Aorta (tissue), 5 donors: ENCODE measurements at places on chromosomes 6 and 20. TPM values are rescaled to one million over a fixed set of nuclear protein-coding genes. Genes with fewer than 3 reads are reported as not detected.

PMEPA1 gene
- 167 TPM for total RNA-seq

DNA sequence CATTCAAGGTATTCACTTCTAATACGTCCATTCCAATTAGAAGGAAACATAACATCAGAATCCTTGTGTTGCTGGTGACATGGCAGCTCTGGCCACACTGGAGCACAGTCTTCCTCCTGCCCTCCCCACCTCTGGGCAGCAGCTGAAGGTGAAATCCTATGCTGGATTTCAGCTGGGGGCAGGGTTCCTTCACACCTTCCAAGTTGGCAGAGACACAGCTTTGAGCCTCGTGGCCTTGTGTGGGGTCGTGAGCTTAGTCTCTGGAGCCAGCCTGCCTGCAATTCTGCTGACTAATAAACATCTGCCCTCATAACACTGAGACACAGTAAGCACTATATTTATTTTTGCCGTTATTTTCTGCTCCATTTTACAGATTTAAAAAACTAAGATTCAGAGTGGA lies 218.9 kb upstream of the RIN2 start:
- no peak for DNase-seq
- no peak overlapping the region for H3K27ac ChIP-seq
- no peak overlapping the region for H3K4me3 ChIP-seq
- H3K27me3 ChIP-seq, result no peaks in the 10 kb centered on the region
- H3K36me3 ChIP-seq, result no peaks in the 10 kb centered on the region
- no peaks in the 10 kb centered on the region for H3K4me1 ChIP-seq

GRCh38 chr20:44516491-44516890 lies 5.4 kb downstream of the SERINC3 start:
- no peak for DNase-seq
- H3K4me3 ChIP-seq, result no peak overlapping the region
- H3K36me3 ChIP-seq, result peaks cover 2% of the 10 kb centered on the region
- no peaks in the 10 kb centered on the region for H3K27me3 ChIP-seq

GRCh38 chr6:11486051-11486450 lies 51.5 kb upstream of the TMEM170B start:
- H3K4me1 ChIP-seq, result no peaks in the 10 kb centered on the region
- H3K27me3 ChIP-seq, result no peaks in the 10 kb centered on the region
- H3K27ac ChIP-seq, result no peak overlapping the region
- DNase-seq, result no peak

DNA sequence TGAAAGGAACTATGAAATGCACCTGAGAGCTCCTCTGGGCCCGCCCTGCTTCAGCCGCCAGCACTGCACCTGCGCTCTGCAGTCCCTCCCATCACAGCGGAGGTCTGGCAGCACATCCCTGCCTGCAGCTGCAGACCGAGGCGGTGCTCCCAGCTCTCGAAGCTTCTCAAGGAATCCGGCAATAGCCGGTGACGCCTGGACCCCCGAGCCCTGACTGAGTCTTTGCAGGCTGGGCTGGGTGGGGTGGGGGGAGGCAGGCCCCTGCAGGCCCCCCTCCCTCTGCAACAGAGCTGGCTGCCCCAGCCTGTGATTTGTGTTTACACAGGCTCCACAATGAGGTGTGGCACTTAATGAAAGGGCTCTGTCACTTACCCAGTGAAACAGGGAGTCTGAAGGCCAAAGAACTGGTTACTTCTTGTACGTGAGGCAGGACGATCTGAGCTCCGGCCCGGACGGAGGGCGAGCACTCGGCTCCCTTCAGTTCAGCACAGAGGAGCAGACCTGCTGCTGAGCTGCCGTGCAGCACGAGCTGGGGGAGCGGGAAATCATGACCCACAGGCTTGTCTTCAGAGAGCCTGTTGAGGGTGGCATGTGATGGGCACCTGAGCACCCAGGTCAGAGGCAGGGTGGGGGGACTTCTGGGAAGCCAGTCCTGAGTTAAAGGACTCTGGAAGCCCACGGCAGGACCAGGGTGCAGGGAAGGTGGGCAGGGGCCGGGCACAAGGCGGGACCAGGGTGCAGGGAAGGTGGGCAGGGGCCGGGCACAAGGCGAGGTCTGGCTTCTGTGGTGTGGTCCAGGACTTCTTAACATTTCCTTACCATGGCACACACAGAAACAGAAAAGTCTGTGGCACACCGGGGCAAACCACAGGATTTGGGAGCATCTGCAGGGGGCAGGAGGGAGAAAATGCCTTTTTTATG lies 192.3 kb upstream of the THBS2 start:
- peaks cover 1% of the 10 kb centered on the region for H3K36me3 ChIP-seq
- no peak overlapping the region for H3K4me3 ChIP-seq
- no peaks in the 10 kb centered on the region for H3K27me3 ChIP-seq
- no peaks in the 10 kb centered on the region for H3K4me1 ChIP-seq

GRCh38 chr20:2698912-2699311 lies 6.3 kb downstream of the EBF4 start:
- H3K36me3 ChIP-seq, result no peaks in the 10 kb centered on the region
- no peak for DNase-seq
- H3K4me1 ChIP-seq, result no peaks in the 10 kb centered on the region
- H3K27ac ChIP-seq, result no peak overlapping the region

- DNase-seq, result peak; percentile 80
- H3K27me3 ChIP-seq, result no peaks in the 10 kb centered on the region
- no peaks in the 10 kb centered on the region for H3K36me3 ChIP-seq
Measured at GRCh38 chr6:44056392-44057237, 70.6 kb downstream of the MRPL14 start.

- no peak overlapping the region for H3K4me3 ChIP-seq
- H3K36me3 ChIP-seq, result no peaks in the 10 kb centered on the region
- H3K27me3 ChIP-seq, result no peaks in the 10 kb centered on the region
- H3K4me1 ChIP-seq, result no peaks in the 10 kb centered on the region
- DNase-seq, result no peak
Measured at GRCh38 chr6:129686941-129687627, 22.9 kb downstream of the ARHGAP18 start.

DNA sequence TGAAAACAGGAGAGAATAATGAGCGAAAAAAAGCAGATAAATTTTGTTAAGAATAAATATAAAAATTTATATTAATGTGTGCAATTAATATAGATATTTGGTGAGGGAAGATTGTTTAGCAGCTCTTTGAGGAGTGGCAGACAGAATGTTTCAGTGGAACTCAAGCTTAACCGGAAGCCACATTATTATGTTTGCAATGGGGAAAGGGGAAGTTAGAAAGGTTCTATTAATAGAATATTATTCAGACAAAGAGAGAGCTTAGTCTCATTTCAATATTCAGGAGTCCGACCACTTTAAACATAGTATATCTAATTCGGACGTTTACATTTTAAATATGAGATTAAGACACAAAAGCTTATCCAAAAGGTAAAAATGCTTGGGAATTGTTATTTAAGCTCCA lies 81.6 kb upstream of the KHDRBS2 start:
- DNase-seq, result no peak
- H3K27ac ChIP-seq, result no peak overlapping the region
- no peaks in the 10 kb centered on the region for H3K27me3 ChIP-seq
- no peak overlapping the region for H3K4me3 ChIP-seq

SIRPB2 gene
- 27.3 TPM for total RNA-seq

- H3K27me3 ChIP-seq, result no peaks in the 10 kb centered on the region
- H3K36me3 ChIP-seq, result no peaks in the 10 kb centered on the region
- peak; percentile 45 for DNase-seq
- H3K4me3 ChIP-seq, result no peak overlapping the region
- H3K27ac ChIP-seq, result no peak overlapping the region
Measured at GRCh38 chr6:43883847-43884651, 114.0 kb downstream of the VEGFA start.

DNA sequence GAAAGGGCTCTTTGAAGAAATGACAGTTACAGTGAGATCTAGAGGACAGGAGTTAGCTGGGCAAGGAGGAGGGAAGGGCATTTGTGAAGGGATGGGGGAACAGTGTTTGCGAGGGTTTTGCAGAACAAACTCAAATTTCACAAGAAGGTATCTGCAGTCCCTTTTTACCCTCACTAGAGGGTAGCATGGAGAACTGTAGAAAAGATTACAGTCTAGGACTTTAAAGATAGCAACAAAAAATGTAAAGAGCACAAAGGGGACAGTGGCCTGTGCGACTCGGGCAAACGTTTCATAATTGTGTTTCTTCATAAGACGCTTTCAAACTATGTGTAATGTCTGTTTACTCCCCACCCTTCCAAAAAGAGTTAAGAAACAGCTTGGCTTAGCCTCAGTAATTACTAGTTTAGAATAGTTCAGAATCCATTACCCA lies 21.2 kb upstream of the ASXL1 start:
- H3K36me3 ChIP-seq, result no peaks in the 10 kb centered on the region
- H3K27me3 ChIP-seq, result no peaks in the 10 kb centered on the region
- no peak for DNase-seq
- H3K4me1 ChIP-seq, result no peaks in the 10 kb centered on the region
- no peak overlapping the region for H3K4me3 ChIP-seq
- no peak overlapping the region for H3K27ac ChIP-seq

- H3K4me3 ChIP-seq, result no peak overlapping the region
- H3K27ac ChIP-seq, result no peak overlapping the region
- no peaks in the 10 kb centered on the region for H3K36me3 ChIP-seq
Measured at GRCh38 chr6:137395316-137395715, 98.9 kb downstream of the OLIG3 start.

DNA sequence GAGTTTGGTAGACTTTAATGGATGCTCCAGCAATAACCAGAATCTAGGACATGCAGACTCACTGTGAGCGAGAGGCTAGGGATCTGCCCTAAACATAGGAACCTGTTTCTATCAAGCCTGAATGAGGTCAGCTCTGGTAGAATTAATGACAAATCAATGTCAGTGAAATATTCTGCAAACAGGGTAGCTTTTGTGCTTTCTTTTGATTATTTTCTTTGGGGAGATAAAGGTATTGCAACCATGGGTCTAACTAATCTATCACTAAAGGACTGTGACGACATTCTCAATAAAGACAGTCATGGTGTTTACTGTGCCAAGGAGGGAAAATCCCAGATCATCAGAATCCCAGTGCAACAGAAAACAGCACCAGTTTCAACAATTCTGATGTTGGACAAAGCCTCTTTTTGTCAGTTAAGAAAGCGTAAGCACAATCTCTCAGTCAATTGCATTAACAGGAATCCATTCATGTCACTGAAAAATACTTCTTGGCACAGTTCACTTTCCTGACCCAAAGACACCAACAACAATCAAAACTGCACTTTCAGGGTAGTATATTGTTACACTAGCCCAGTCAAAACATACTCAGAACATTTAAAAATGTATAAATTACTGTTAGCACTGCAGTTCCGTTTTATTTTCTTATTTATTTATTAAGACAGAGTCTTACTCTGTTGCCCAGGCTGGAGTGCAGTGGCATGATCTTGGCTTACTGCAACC lies 36.8 kb upstream of the SMIM29 start:
- H3K27ac ChIP-seq, result no peak overlapping the region
- H3K4me1 ChIP-seq, result no peaks in the 10 kb centered on the region
- H3K36me3 ChIP-seq, result peaks cover 5% of the 10 kb centered on the region
- no peak overlapping the region for H3K4me3 ChIP-seq
- H3K27me3 ChIP-seq, result no peaks in the 10 kb centered on the region
- no peak for DNase-seq

DNA sequence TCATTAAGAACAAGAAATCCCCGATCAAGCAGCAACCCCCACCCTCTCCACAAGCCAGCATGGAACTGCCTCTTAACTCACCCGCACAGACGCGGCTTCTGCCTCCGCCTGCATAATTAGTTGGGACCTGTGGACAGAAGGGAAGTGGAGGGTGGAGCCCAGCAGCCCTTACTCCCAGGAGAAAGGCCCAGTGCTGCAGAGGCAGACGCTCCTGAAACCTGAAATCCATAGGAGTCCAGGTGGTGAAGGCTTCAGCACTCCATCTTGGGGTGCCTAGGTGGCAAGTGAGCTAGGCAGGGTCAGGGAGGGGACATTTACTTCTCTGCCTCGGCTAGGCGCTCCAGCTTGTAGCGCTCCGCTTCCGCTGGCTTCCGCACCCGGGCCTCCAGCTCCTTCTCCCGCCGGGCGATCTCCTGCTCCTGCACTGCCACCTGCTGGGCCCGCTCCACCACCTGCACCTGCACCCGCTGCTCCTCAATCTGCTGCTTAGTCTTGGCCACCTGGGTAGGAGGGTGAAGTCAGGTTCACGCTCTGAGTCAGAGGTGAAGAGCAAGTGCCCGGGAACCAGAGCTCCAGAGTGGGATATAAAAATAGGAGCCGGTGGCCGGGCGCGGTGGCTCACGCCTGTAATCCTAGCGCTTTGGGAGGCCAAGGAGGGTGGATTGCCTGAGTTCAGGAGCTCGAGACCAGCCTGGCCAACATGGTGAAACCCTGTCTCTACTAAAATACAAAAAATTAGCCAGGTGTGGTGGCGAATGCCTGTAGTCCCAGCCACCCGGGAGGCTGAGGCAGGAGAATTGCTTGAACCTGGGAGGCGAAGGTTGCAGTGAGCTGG lies 10.7 kb downstream of the TUBB start:
- no peak overlapping the region for H3K27ac ChIP-seq
- no peaks in the 10 kb centered on the region for H3K4me1 ChIP-seq
- H3K36me3 ChIP-seq, result peaks cover 4% of the 10 kb centered on the region
- no peaks in the 10 kb centered on the region for H3K27me3 ChIP-seq
- H3K4me3 ChIP-seq, result no peak overlapping the region

BPIFA1 gene
- not detected for total RNA-seq

- no peaks in the 10 kb centered on the region for H3K27me3 ChIP-seq
- no peaks in the 10 kb centered on the region for H3K36me3 ChIP-seq
- H3K4me1 ChIP-seq, result no peaks in the 10 kb centered on the region
- no peak for DNase-seq
- no peak overlapping the region for H3K27ac ChIP-seq
Measured at GRCh38 chr20:31901615-31902014, 31.2 kb downstream of the TTLL9 start.

NUP43 gene
- total RNA-seq, result 28.6 TPM

GRCh38 chr6:151186306-151186705 lies 53.5 kb upstream of the AKAP12 start:
- no peak overlapping the region for H3K27ac ChIP-seq
- DNase-seq, result no peak
- no peaks in the 10 kb centered on the region for H3K4me1 ChIP-seq
- no peaks in the 10 kb centered on the region for H3K27me3 ChIP-seq

OR2W1 gene
- total RNA-seq, result not detected

DNA sequence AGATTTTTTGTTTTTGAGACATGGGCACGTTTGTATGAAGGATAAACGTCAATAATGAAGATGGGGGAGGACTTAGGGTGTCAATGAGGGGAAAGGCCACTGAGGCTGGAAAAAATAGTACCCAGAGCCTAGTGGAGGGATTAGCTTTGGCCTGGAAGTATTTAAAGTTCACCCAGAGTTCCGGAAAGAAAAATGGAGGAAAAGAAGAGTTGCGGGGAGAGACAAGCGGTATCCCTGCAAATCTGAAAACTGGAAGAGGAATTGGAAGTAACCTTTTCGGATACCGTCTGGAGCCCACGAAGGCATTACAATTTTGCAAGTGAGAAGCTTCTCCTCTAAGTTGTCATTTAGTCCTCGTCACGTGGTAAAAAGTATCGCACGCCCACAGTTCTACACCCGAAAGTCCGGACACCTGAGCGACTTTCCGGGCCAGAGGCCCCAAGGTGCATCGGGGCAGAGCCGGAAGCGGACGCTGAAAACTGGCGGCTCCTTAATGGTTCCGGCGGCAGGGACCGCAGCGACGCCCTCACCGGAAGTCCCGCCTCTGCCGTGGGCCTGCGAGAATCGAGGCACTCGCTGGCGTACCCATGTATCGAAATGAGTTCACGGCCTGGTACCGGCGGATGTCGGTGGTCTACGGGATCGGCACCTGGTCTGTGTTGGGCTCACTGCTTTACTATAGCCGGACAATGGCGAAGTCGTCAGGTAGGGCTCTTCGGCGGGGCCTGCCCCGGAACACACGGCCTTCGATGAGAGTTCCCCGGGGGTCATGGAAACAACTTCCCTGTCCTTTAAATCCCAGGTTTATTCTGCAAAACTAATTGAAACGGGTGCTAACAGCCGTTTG lies at the start of gene SMIM26:
SMIM26 (plus strand) TSS at position 541 of the 847 bp plus-strand sequence; CDS start at position 588, 47 bp downstream.
- H3K36me3 ChIP-seq, result peaks cover 7% of the 10 kb centered on the region
- peak; percentile 96 for DNase-seq
- peak within 1 kb of the TSS; percentile 85 for H3K27ac ChIP-seq
- H3K4me1 ChIP-seq, result no peaks in the 10 kb centered on the region
- H3K27me3 ChIP-seq, result no peaks in the 10 kb centered on the region
